CD4-positive, alpha-beta T cell (primary cell): ENCODE measurements at places on chromosomes 1 and 21. TPM values are rescaled to one million over a fixed set of nuclear protein-coding genes. Genes with fewer than 3 reads are reported as not detected.

GRCh38 chr21:46597031-46597430 lies 7.9 kb downstream of the S100B start:
- no peak overlapping the region for H3K27ac ChIP-seq
- no peak for DNase-seq
- peaks cover 12% of the 10 kb centered on the region for H3K4me1 ChIP-seq
- no peaks in the 10 kb centered on the region for H3K36me3 ChIP-seq

DNA sequence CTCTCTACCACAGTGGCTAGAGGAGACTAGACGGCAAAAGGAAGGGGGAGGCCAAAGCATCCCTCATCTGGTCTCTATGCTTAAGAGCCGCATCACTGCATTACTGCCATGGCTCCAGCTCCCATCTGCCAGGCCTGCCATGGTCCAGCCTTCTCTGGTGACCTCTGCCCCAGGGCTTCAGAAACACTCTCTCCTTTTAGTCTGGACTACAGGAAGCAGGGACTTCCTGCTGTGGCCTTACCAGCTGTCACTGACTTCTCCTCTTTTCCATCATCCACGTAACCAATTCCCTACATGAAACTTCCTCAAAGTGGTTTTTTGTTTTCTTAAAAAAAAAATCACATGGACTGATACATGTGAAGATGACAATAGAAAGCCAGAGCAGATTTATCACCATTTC lies 323.1 kb upstream of the NFIA start:
- no peaks in the 10 kb centered on the region for H3K27me3 ChIP-seq
- DNase-seq: no peak
- H3K27ac ChIP-seq: no peak overlapping the region

- no peak overlapping the region for H3K4me3 ChIP-seq
- no peak for DNase-seq
- no peaks in the 10 kb centered on the region for H3K36me3 ChIP-seq
- H3K27ac ChIP-seq: no peak overlapping the region
These were observed 22.5 kb upstream of the CNTN2 start for GRCh38 chr1:205020466-205020865.

- DNase-seq: no peak
- H3K27me3 ChIP-seq: no peaks in the 10 kb centered on the region
- no peak overlapping the region for H3K4me3 ChIP-seq
- H3K36me3 ChIP-seq: no peaks in the 10 kb centered on the region
These were observed 50.5 kb downstream of the OPTC start for GRCh38 chr1:203544485-203544884.

DNA sequence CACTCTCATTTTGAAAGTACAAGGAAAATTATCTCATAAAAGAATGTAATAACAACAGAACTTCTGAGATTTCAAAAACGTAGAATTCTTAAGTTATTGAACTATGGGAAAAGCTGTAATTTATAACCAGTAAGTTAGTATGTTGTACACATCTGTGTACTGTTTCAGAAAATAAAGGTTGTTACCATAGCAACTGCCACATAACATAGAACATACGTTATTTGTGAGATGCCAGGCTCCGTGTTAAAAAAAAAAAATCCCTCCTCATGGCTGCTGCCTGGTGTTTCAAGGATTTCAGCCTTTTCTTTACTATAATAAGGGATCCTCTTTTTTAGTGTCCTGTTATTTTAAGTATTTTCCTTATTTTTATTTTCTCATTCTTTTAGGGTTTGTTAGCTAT lies 79.5 kb downstream of the RWDD3 start:
- H3K27me3 ChIP-seq: no peaks in the 10 kb centered on the region
- no peaks in the 10 kb centered on the region for H3K4me1 ChIP-seq
- no peaks in the 10 kb centered on the region for H3K36me3 ChIP-seq
- no peak overlapping the region for H3K4me3 ChIP-seq

- H3K27me3 ChIP-seq: no peaks in the 10 kb centered on the region
- H3K4me1 ChIP-seq: peaks cover 18% of the 10 kb centered on the region
- no peak overlapping the region for H3K4me3 ChIP-seq
- no peak for DNase-seq
These were observed 4.5 kb downstream of the LEPR start for GRCh38 chr1:65425006-65425405.

DNA sequence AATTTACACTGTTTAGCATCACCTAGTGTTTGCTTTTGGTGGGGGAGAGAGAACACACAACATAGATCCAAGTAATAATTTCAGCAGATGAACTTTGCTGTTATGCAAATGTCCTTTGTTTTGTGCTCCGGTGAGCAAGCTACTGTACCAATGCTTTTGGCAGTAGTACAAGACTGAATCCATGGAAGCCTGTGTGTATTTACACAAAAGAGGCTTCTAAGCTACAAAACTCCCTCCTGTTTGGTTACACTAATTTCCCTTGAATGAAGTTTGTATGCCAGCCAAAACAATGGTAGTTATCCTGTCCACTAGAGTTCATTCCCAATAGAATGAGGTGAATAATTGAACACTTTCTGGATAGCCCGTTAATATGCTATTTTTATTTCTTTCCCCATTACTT lies 320.5 kb downstream of the KCTD3 start:
- no peak overlapping the region for H3K27ac ChIP-seq
- no peak for DNase-seq
- H3K27me3 ChIP-seq: no peaks in the 10 kb centered on the region
- no peaks in the 10 kb centered on the region for H3K36me3 ChIP-seq
- no peak overlapping the region for H3K4me3 ChIP-seq
- H3K4me1 ChIP-seq: no peaks in the 10 kb centered on the region

Gene F5
- total RNA-seq: 5.4 TPM

Gene C1orf87
- total RNA-seq: not detected

Gene CACNA1S
- total RNA-seq: not detected

Gene DMRTA2
- total RNA-seq: not detected

Gene ATXN7L2
- total RNA-seq: 11.8 TPM
